ENCODE measurements at places on chromosomes 12 and 14.

DNA sequence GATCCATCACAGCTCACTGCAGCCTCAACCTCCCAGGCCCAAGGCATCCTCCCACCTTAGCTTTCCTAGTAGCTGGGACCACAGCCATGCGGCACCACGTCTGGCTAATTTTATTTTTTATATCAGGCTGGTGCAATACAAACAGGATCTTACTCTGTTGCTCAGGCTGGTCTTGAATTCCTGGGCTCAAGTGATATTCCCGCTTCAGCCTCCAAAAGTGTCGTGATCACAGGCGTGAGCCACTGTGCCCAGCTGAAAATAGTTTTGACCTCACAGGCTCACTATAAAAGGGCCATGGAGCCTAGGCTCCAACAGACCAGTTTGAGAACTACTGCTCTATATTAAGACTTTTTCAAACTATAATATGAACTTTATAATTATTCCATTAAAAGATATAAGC is 37.3 kb downstream of the SNX6 start:
- no peak for DNase-seq

GRCh38 chr14:44291366-44291915 is 215.6 kb downstream of the FSCB start:
- no peak for DNase-seq

- peak; percentile 79 for DNase-seq
These were observed 25.3 kb upstream of the SPTLC2 start for GRCh38 chr14:77641534-77642341.

DNA sequence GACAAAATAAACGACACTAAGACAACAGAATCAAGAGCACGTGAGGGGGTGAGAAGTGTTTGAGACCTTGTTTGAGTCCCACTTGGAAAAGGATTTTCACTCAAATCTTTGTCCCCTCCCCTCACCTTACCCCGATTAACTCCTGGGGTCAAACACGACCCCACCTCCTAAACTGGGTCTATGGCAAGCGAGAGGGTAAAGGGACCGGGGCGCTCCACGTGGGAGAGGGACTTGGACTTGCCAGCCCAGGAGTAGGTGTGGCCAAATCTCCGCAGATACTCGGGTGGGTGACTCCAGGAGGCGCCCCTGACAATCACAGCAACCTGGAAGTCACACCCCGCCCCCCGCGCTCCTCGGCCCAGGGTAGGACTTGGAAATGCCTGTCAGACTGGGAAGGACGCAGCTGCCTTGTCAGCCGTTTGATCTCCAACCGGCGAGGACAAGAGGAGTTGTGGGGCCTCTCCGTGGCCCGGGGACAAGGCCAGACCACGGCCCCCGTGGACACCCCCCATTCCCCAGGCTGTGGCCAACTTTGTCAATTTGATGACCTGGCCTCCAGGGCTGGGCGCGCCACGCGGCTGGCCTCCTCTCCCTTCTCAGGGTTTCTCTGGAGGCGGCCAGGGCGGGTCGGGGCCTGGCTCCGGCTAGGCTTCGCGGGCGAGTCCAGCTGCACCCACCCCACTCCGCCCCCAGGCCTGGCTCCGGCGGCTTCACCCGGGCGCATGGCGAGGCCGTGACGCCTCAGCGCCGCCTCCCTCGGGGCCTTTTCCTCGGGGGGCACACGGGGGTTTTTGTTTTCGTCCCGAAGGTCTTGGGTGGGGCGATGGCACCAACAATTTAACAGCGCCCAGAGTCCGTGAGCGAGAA is 1.1 kb upstream of the BCL11B start:
- DNase-seq: peak; percentile 76

- peak; percentile 45 for DNase-seq
These were observed 1.5 kb downstream of the DDHD1 start for GRCh38 chr14:53151523-53152183.

DNA sequence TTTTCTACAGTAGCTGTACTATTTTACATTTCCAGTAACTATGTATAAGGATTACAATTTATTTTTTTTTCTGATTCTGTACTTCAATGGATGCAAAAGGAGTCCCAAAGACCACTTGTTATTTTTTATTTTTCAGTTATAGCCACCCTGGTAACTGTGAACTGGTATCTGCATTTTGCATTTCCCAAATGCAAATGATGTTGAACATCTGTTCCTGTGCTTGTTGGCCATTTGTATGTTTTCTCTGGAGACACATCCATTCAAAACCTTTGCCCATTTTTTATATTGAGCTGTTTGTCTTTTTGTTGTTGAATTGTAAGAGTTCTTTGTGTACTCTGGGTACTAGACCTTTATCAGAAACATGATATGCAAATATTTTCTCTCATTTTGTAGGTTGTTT is 485.6 kb downstream of the LRIG3 start:
- DNase-seq: no peak

DNA sequence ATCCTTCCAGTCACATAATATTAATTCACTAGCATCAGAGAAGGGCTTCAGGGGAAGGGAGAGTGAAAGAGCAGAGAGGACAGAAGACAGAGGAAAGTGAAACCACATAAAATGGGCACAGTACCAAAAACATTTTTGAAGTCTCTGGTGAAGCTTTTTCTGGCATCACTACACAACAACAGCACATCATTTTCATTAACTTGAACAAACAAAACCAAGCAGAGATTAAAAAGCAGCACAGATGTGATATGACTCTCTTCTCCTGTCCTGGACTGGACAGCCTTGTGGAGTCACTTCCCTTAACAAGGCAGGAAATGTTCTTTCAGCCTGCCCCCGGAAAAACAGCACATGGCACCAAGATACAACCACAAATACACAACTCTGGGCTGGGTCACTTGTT is 112.0 kb downstream of the TSPAN8 start:
- no peak for DNase-seq

- no peak for DNase-seq
These were observed 102.1 kb upstream of the PRB2 start for GRCh38 chr12:11497438-11497837.

DNA sequence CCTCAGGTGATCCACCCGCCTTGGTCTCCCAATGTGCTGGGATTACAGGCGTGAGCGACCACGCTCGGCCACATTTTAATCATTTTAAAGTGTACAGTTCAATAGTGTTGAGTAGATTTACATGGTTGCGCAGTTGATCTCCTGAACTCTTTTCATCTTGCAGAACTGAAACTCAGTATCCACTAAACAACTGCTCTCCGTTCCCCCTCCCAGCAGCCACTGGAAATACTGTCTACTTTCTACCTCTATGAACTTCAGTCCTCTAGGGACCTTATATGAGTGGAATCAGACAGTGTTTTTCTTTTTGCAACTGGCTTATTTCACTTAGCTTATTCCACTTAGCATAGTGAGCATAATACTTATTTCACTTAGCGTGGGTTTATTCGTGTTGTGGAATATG is 53.7 kb downstream of the KCTD10 start:
- no peak for DNase-seq

DNA sequence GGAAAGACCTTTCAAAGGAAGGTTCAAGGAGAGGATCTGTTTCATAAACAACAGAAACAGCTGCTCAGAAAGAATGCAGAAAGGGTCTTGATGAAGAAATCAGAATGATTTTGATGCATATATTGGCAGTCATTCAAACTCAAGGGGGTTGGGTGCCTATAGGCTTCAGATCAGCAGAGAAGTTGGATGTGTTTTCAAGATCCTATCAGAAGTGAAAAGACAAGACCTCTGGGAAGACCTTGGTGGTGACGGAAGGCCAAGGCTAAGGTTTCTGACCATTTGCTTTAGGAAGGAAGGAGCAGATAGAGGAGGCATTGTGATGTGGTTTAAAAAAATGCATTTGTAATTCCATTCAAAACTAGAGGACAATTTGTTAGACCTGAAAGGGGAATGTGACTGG is 15.2 kb upstream of the PTPRB start:
- no peak for DNase-seq

- DNase-seq: peak; percentile 16
These were observed 185.7 kb upstream of the GRIN2B start for GRCh38 chr12:14167005-14167628.

- DNase-seq: no peak
These were observed 9.5 kb downstream of the HHIPL1 start for GRCh38 chr14:99654235-99654985.

DNA sequence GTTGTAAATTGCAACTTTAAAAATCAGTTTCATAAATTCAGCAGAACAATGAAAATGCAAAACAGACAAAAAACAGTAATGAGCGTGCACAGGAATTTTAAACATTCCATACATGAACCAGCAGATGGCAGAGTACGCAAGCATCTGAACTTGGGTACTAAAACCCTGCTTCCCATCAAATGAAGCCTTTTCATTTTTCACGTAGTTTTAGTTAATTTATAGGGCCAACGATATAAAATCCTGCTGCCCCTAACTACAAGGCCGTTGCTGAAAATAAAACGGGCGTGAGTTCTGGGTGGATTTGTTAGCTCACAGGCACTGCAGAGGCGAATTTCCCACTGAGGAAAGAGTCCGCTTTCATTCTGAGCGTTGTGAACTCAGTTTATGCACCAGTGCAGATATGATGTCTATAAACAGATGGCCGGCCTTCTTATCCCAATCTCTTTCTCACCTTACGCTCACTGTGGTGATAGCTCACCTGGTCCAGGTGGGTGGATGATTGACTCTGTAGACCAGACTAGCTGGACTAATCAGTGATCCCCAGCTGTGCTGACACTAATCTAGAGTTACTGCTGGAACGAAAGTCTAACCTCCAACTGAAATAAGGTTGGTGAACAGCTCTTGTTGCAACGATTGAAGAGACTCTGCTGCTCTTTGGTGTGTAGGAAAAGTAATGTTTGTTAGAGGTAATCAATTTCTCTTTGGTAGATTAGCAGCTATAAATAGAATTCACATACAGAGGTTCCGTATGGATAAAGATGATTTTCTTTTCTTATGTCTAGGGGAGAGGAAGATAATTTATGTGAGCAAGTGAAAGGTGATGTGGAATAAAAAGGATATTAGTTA is 89.2 kb downstream of the PDZRN4 start:
- DNase-seq: no peak

- no peak for DNase-seq
These were observed 615.4 kb downstream of the C12orf50 start for GRCh38 chr12:87413784-87414183.

GRCh38 chr14:106802413-106803364 is 1276.3 kb downstream of the TMEM121 start:
- DNase-seq: no peak

DNA sequence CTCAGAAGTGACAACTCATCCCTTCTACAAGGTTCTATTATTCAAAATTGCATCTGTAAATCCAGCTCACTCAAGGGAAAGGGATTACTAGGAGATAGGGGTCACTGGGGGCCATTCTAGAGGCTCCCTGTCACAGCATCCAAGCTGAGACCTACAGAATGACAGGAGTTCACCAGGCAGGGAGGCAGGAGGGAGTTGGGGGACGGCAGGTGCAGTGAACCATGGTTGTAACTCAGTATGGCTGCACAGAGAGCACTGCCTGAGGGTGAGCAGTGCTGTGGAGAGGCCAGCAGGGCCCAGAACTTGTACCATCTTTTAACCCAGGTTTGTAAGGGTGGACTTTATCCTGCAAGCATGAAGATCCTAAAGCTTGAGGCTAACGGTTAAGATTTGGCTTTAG is 37.9 kb upstream of the SINHCAF start:
- no peak for DNase-seq

DNA sequence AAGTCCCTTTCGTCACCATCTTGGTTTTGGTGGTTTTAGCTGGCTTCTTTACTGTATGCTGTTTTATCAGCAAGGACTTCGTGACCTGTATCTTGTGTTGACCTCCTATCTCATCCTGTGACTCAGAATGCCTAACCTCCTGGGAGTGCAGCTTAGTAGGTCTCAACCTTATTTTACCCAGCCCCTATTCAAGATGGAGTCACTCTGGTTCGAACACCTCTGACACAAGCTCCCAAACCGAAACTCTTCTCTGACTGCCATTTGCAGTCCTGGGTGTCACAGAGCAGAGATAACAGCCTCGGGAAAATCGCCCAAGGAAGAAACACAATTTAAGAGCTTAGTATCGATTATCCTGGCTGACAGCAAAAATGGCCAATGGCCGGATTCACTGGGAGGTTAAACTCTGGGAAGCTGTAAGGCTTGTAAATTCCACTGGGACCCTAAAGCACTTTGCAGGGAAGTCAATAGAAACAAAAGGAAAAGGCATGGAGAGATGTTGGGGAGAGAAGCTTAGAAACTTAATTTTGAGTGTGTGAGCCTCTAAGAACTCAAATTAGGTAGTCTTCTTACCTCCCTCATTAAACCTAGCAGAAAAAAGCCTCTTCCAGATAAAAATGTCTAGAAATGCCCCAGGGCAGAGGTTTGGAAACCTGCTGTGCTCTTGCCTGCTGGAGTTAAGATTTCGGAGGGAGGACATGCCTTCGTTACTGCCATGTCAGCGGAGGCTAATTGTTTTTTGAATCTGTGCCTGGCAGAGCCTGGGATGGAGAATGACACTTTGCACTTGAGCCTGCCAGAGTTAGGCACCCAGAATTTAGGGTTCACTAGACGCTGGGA is 56.5 kb upstream of the RPH3A start:
- no peak for DNase-seq

- no peak for DNase-seq
These were observed 36.1 kb upstream of the CCDC88C start for GRCh38 chr14:91453744-91454143.

DNA sequence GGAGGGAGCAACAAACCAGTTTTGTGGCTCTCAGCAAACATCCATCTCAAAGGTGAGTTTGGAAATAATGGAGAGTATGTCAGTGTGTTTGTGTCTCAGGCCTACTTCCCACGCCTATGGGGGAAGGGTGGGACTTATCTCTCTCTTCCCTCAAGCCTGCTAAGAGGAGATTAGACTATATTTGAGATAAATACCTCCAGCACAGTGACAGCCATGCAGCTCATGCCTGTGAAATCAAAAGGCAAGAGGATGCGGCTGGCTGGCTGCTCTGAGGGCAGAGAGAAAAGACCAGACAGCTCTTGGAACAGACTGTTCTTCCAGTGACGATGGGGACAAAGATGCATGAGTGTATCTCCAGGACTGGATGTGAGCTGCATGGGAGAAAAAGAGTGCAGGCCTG is 14.7 kb upstream of the POC1B start:
- no peak for DNase-seq

DNA sequence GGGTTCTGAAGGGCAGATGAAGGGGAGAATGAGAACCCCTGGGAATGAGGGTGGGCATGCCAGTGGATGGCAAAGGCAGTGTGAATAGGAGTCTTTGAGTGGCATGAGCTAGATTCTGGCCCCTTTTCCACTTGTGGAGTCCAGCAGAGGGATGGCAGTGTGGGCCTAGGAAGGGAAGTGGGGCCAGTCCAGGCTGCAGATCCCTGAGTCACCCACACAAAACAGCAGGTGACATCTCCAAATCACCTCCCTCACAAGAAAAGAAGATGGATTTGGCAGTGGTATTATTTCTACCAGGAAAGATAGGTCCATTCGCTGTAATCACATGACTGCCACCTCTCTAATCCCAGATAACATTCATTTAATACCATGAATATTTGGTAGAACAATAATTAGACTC is 151.3 kb downstream of the TTC7B start:
- DNase-seq: no peak

GRCh38 chr14:92563765-92564285 is 50.2 kb downstream of the RIN3 start:
- no peak for DNase-seq

- DNase-seq: no peak
These were observed 114.7 kb upstream of the MYL2 start for GRCh38 chr12:111034886-111035577.

GRCh38 chr14:78592616-78593219 is 422.5 kb downstream of the NRXN3 start:
- no peak for DNase-seq

- no peak for DNase-seq
These were observed 59.4 kb upstream of the E2F7 start for GRCh38 chr12:77124767-77125166.
